Stomach (tissue), 19 donors: ENCODE measurements at places on chromosomes 16 and 17. TPM values are rescaled to one million over a fixed set of nuclear protein-coding genes. Genes with fewer than 3 reads are reported as not detected.

DNA sequence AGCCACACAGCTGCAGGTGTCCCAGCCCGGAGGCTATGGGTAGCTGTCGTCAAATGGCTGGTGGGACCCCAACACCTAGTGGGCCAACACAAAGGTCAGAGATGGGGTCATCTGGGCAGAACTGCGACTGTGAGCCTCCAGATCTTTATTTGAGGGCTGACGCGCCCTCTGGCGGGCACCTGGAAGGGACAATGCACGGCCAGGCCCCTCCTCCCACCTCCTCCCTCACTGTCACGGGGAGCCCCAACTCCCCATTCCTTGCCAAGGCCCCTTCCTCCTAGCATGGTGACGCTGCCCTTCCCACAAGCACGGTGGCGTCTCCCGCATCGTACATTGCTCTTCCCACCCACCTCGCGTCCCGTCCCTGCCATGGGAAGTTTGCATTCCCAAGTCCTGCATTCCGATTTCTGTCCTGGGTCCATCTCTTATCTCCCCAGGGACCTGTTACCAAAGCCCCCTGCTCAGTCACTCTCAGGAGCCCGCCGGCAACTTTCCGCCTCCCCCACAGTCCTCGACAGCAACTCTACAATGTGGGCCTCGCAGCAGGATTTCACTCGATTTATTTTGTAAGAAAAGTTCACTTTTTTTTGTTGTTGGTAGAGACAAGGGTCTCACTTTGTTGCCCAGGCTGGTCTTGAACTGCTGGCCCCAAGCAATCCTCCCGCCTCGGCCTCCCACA is 1.0 kb downstream of the TLE7 start:
- DNase-seq = no peak
- no peaks in the 10 kb centered on the region for H3K36me3 ChIP-seq
- peaks cover 12% of the 10 kb centered on the region for H3K27me3 ChIP-seq
- H3K4me3 ChIP-seq = no peak overlapping the region
- no peak overlapping the region for H3K27ac ChIP-seq
- H3K4me1 ChIP-seq = no peaks in the 10 kb centered on the region

- no peak for DNase-seq
- H3K36me3 ChIP-seq = peaks cover 57% of the 10 kb centered on the region
- H3K27ac ChIP-seq = no peak overlapping the region
Measured at GRCh38 chr17:54948380-54948779, 20.1 kb downstream of the COX11 start.

GRCh38 chr17:40190197-40191021 is 13.1 kb downstream of the RAPGEFL1 start:
- peaks cover 18% of the 10 kb centered on the region for H3K4me1 ChIP-seq
- no peaks in the 10 kb centered on the region for H3K27me3 ChIP-seq
- no peak for DNase-seq

DNA sequence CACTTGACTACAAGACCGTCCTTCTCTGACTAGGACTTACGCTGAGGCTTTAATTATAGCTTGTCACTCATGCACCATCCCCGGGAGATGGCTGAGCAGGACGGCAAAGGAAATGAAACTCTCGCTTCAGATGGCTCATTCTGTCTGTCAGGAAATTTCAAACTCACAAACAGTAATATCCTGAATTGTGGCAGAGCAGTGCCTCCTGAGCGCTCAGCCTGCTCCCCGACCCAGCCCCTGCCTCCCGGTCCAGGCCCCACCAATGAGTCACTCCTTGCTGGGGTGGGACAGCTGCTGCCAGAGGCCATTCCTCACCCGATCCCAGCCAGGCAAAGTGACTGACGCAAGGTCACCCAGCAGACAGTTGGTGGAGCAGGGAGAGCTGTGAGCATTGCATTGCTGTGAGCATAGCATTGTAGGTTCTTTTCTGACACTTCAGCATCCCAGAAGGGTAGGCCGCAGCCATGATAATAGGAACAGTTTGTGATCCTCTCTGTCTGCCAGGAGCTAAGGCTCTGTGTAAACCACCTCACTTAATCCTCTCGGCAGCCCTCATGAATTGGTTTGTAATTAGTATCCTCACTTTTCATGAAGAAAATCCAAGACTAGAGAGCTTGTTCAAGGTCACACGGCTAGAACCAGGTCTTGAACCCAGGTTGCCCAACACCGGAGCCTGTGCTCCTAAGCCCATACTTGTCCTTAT is 20.9 kb downstream of the CCDC182 start:
- no peak overlapping the region for H3K4me3 ChIP-seq
- H3K27me3 ChIP-seq = no peaks in the 10 kb centered on the region
- H3K36me3 ChIP-seq = no peaks in the 10 kb centered on the region
- no peaks in the 10 kb centered on the region for H3K4me1 ChIP-seq
- H3K27ac ChIP-seq = no peak overlapping the region

The SAMD14 gene
- total RNA-seq = 1.9 TPM

GRCh38 chr17:73240561-73240960 is 21.1 kb downstream of the CPSF4L start:
- peaks cover 78% of the 10 kb centered on the region for H3K36me3 ChIP-seq
- no peak overlapping the region for H3K27ac ChIP-seq
- peaks cover 39% of the 10 kb centered on the region for H3K4me1 ChIP-seq
- H3K27me3 ChIP-seq = no peaks in the 10 kb centered on the region

- H3K36me3 ChIP-seq = peaks cover 13% of the 10 kb centered on the region
- no peak for DNase-seq
- H3K4me1 ChIP-seq = peaks cover 38% of the 10 kb centered on the region
- no peaks in the 10 kb centered on the region for H3K27me3 ChIP-seq
- H3K27ac ChIP-seq = peak overlapping the region; percentile 88
- peak overlapping the region; percentile 99 for H3K4me3 ChIP-seq
Measured at GRCh38 chr16:66752379-66752778, 970 bp upstream of the DYNC1LI2 start.

The CASKIN2 gene
- 27.4 TPM for total RNA-seq

The TNP2 gene
- total RNA-seq = not detected

DNA sequence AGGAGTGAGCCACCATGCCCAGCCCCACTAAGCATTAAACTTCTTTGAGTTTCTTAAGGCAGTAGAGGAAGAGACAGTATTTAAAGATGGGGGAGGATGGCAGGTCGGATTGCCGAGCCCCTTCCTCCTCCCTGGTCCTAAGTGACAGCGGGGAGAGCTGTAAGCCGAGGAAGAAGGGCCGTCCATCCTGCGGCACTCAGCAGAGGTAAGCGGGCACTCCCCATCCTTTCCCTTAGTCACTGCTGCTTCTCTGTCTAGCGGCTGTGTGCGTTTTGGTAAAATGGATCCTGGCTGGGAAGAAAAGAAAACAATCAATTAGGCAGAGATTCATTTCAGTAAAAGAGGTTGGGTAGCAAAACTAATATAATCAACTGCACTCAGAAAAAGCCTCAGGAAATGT is 13.9 kb downstream of the DNAAF1 start:
- H3K27ac ChIP-seq = no peak overlapping the region
- no peak for DNase-seq
- no peaks in the 10 kb centered on the region for H3K4me1 ChIP-seq
- H3K36me3 ChIP-seq = no peaks in the 10 kb centered on the region

- H3K27ac ChIP-seq = no peak overlapping the region
- no peak for DNase-seq
- H3K36me3 ChIP-seq = peaks cover 28% of the 10 kb centered on the region
- H3K4me1 ChIP-seq = peaks cover 51% of the 10 kb centered on the region
- no peaks in the 10 kb centered on the region for H3K27me3 ChIP-seq
- no peak overlapping the region for H3K4me3 ChIP-seq
Measured at GRCh38 chr17:47699536-47699840, 5.5 kb downstream of the TBKBP1 start.

GRCh38 chr16:2953706-2954627 is 10.1 kb upstream of the KREMEN2 start:
- peaks cover 16% of the 10 kb centered on the region for H3K36me3 ChIP-seq
- no peak overlapping the region for H3K4me3 ChIP-seq
- H3K27me3 ChIP-seq = peaks cover 50% of the 10 kb centered on the region
- DNase-seq = no peak
- H3K27ac ChIP-seq = no peak overlapping the region

DNA sequence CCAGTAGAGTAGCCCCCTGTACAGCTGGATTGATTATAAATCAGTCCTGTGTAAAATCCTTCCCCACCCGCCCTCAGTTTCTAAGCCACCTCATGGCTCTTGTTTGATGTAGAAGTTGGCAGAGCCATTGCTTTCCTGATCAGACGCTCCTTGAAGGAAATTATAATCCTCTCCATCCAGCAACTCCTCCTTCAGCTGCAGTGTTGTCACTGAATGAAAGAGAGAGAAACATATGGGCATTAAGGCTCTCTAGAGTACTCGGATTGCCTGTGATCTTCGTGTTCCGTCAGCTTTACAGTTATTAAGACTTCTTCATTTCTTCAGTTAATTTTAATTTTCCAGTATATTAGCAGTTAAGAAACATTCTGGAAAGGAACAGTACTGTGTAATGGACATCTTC is 14.3 kb downstream of the NME2 start:
- H3K27me3 ChIP-seq = no peaks in the 10 kb centered on the region
- peaks cover 57% of the 10 kb centered on the region for H3K36me3 ChIP-seq
- no peak for DNase-seq
- no peak overlapping the region for H3K27ac ChIP-seq

GRCh38 chr17:48052956-48053757 is 5.0 kb downstream of the NFE2L1 start:
- peak overlapping the region; percentile 1 for H3K4me3 ChIP-seq
- H3K27me3 ChIP-seq = no peaks in the 10 kb centered on the region
- H3K36me3 ChIP-seq = peaks cover 68% of the 10 kb centered on the region

DNA sequence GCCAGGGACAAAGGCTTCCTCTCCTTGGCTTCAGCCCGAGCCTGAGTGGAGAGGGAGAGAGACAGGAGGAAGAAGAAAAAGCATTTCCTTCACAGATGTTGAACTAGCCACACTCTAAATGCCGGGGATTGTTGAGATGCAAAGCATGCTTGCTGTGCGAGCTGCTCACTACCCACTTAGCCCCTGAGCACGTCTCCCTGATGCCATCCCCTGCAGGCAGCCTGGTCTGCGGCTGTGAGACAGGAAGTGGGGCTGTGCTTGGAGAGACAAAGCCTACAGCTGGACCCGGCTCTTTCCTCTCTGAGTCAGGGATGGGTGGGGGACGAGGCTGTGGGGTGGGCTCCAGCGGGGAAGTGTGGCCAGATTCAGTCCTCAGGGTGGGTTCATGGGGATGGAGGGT is 13.7 kb downstream of the WNT9B start:
- no peak overlapping the region for H3K27ac ChIP-seq
- no peaks in the 10 kb centered on the region for H3K36me3 ChIP-seq
- peaks cover 41% of the 10 kb centered on the region for H3K27me3 ChIP-seq

DNA sequence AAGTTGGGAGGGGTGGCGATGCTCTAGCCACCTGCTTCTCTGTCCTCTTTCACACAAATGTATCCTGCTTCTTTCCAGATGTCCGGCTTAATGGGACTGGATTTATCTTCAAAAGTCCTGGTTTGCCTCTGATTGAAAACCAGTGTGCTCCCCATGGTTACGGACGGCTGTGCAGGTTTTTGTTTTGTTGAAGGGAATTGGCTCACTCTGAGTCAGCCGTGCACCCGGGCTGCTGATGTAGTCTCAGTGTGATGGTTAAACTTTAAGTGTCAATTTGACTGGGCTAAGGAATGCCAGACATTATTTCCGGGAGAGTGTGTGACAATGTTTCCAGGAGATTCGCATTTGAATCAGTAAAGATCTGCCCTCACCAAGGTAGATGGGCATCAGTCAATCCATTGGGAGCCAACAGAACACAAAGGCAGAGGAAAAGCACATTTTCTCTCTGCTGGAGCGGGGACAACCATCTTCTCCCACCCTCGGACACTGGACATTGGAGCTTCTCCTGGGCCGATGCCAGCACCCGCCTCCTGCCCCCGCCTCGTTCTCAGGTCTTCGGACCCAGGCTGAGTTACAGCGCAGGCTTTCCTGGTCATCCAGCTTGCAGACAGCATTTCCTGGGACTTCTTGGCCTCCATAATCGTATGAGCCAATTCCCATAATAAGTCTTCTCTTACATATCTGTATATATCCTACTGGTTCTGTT is 126.9 kb upstream of the TNRC6C start:
- H3K27ac ChIP-seq = no peak overlapping the region
- no peak overlapping the region for H3K4me3 ChIP-seq
- peaks cover 20% of the 10 kb centered on the region for H3K4me1 ChIP-seq
- H3K27me3 ChIP-seq = no peaks in the 10 kb centered on the region

- H3K27me3 ChIP-seq = no peaks in the 10 kb centered on the region
- peaks cover 10% of the 10 kb centered on the region for H3K4me1 ChIP-seq
- H3K4me3 ChIP-seq = no peak overlapping the region
- H3K27ac ChIP-seq = no peak overlapping the region
- H3K36me3 ChIP-seq = no peaks in the 10 kb centered on the region
- peak; percentile 85 for DNase-seq
Measured at GRCh38 chr17:82985973-82986372, 93.4 kb upstream of the METRNL start.

The DOC2B gene
- 11.7 TPM for total RNA-seq

DNA sequence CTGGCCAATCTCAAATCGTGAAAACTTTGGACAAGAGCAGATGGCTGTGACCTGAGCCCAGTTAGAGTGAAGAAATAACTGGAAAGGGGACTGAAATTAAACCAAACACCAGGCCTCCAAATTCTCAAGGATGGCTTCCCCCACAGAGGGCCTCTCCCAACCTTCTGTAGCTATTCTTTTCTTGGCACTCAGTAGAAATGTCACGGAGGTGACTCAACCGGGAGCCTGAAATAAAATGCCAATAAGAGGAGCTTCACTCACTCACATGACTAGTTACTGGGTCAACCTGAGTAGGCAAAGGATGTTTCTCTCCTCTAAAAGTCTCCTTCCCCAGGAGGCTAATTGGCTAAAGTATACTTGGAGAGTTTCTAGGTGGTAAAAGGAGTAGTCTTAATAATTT is 230.7 kb downstream of the MAF start:
- DNase-seq = no peak
- H3K27ac ChIP-seq = no peak overlapping the region
- no peaks in the 10 kb centered on the region for H3K36me3 ChIP-seq
- H3K4me3 ChIP-seq = no peak overlapping the region
- no peaks in the 10 kb centered on the region for H3K27me3 ChIP-seq

- peak; percentile 70 for DNase-seq
- peaks cover 19% of the 10 kb centered on the region for H3K36me3 ChIP-seq
- no peak overlapping the region for H3K27ac ChIP-seq
- H3K4me3 ChIP-seq = peak overlapping the region; percentile 26
- peaks cover 45% of the 10 kb centered on the region for H3K27me3 ChIP-seq
Measured at GRCh38 chr17:81003711-81004475, 12.3 kb downstream of the CHMP6 start.
